ENCODE measurements at places on chromosomes 1 and 21. TPM values are rescaled to one million over a fixed set of nuclear protein-coding genes. Genes with fewer than 3 reads are reported as not detected.

- H3K27ac ChIP-seq = no peak overlapping the region
- no peaks in the 10 kb centered on the region for H3K36me3 ChIP-seq
- no peak for DNase-seq
- no peak overlapping the region for H3K4me3 ChIP-seq
- H3K27me3 ChIP-seq = no peaks in the 10 kb centered on the region
- H3K4me1 ChIP-seq = no peaks in the 10 kb centered on the region
Observed at GRCh38 chr1:43044572-43045361, 86.1 kb upstream of the SLC2A1 start.

DNA sequence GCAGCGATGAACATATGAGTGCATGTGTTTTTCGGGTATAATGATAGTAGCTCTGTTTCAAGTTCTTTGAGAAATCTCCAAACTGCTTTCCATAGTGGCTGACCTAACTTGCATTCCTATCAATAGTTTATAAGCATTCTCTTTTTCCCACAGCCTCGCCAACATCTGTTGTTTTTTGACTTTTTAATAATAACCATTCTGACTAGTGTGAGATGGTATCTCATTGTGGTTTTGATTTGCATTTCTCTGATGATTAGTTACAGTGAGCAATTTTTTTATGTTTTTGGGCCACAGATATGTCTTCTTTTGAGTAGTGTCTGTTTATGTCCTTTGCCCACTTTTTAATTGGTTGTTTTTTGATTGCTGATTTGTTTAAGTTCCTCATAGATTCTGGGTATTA, 10.6 kb upstream of the RUNX1 start:
- no peak for DNase-seq
- no peak overlapping the region for H3K27ac ChIP-seq
- no peaks in the 10 kb centered on the region for H3K36me3 ChIP-seq
- peaks cover 2% of the 10 kb centered on the region for H3K27me3 ChIP-seq
- H3K4me3 ChIP-seq = no peak overlapping the region

GRCh38 chr21:42040411-42041180, 30.4 kb upstream of the ZBTB21 start:
- H3K4me3 ChIP-seq = no peak overlapping the region
- no peaks in the 10 kb centered on the region for H3K36me3 ChIP-seq
- peaks cover 2% of the 10 kb centered on the region for H3K4me1 ChIP-seq

RAB42 gene
- total RNA-seq = not detected

CFHR2 gene
- total RNA-seq = not detected

- H3K36me3 ChIP-seq = no peaks in the 10 kb centered on the region
- no peaks in the 10 kb centered on the region for H3K27me3 ChIP-seq
- no peaks in the 10 kb centered on the region for H3K4me1 ChIP-seq
- H3K27ac ChIP-seq = no peak overlapping the region
- no peak for DNase-seq
Observed at GRCh38 chr21:24705201-24705600, 902.1 kb downstream of the MRPL39 start.

- H3K4me3 ChIP-seq = no peak overlapping the region
- H3K36me3 ChIP-seq = no peaks in the 10 kb centered on the region
- no peak overlapping the region for H3K27ac ChIP-seq
Observed at GRCh38 chr1:40313329-40313957, 3.6 kb downstream of the COL9A2 start.

LCE3E gene
- total RNA-seq = not detected

- H3K27ac ChIP-seq = no peak overlapping the region
- H3K27me3 ChIP-seq = no peaks in the 10 kb centered on the region
- DNase-seq = no peak
- H3K4me3 ChIP-seq = no peak overlapping the region
Observed at GRCh38 chr1:77487631-77488030, 194.8 kb downstream of the ZZZ3 start.

INAVA gene
- not detected for total RNA-seq

PLCH2 gene
- total RNA-seq = 5.1 TPM

FUCA1 gene
- 4.2 TPM for total RNA-seq

PDZK1IP1 gene
- not detected for total RNA-seq

TNFRSF4 gene
- 340 TPM for total RNA-seq

DNA sequence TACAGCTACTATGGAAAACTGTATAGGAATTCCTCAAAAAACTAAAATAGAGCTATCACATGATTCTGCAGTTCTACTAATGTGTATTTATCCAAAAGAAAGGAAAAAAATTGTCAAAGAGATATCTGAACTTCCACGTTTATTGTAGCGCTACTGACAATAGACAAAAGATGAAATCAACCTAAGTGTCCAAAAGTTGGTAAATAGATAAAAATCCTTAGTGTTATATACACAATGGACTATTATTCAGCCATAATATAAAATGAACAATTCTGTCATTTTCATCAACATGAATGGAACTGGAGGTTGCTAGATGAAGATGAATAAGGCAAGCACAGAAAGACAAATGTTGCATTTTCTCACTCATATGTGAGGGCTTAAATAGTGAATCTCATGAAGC, 1492.1 kb downstream of the MRPL39 start:
- no peaks in the 10 kb centered on the region for H3K36me3 ChIP-seq
- no peak overlapping the region for H3K4me3 ChIP-seq
- no peaks in the 10 kb centered on the region for H3K27me3 ChIP-seq
- H3K4me1 ChIP-seq = no peaks in the 10 kb centered on the region

SPRR3 gene
- total RNA-seq = not detected

- no peaks in the 10 kb centered on the region for H3K4me1 ChIP-seq
- DNase-seq = no peak
- H3K36me3 ChIP-seq = no peaks in the 10 kb centered on the region
- no peak overlapping the region for H3K27ac ChIP-seq
- peaks cover 7% of the 10 kb centered on the region for H3K27me3 ChIP-seq
Observed at GRCh38 chr1:180560200-180560867, 1.6 kb downstream of the OVAAL start.

SLAMF8 gene
- 0.70 TPM for total RNA-seq

TPTE gene
- total RNA-seq = not detected

DNA sequence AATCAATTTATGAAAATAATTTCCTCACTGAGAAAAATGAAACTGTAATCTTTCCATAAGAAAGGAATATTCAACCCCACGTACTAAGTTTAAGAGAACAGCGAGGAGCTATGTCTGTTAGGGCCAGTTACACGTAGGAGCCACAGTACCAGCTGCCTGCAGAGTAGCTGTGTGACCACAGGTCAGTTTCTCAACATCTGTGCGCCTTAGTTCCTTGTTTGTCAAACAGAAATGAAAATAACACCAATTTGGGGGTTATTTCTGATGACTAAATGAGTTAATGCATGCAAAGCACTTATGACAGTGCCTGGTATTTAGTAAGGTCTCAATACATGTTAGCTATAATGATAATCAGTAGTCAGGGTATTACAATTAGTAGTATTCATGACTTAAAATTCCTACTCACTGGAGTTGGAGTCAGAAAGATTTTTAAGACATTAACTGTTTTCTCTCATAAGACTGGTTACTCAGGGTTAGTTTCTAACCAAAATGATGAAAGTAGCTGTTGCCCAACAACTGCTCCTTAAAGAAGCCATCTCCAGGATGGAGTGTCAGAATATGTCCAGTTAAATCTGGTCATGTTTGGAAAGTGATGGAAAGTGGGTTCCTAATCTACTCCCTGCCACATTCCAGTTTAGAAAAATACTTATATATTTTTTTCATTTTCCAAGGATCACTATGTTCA, 85.8 kb upstream of the ZNF648 start:
- H3K27ac ChIP-seq = no peak overlapping the region
- H3K4me3 ChIP-seq = no peak overlapping the region
- H3K27me3 ChIP-seq = peaks cover 3% of the 10 kb centered on the region
- no peak for DNase-seq
- no peaks in the 10 kb centered on the region for H3K36me3 ChIP-seq
- peaks cover 9% of the 10 kb centered on the region for H3K4me1 ChIP-seq

GRCh38 chr1:214004014-214004413, 16.2 kb downstream of the PROX1 start:
- H3K27me3 ChIP-seq = peaks cover 3% of the 10 kb centered on the region
- H3K4me3 ChIP-seq = no peak overlapping the region
- no peak overlapping the region for H3K27ac ChIP-seq
- DNase-seq = no peak
- H3K36me3 ChIP-seq = no peaks in the 10 kb centered on the region

DCST2 gene
- total RNA-seq = 0.46 TPM

HAO2 gene
- total RNA-seq = not detected

PDE9A gene
- total RNA-seq = 7.3 TPM

- no peak overlapping the region for H3K27ac ChIP-seq
- no peak overlapping the region for H3K4me3 ChIP-seq
- no peaks in the 10 kb centered on the region for H3K36me3 ChIP-seq
- no peaks in the 10 kb centered on the region for H3K4me1 ChIP-seq
- no peak for DNase-seq
- H3K27me3 ChIP-seq = no peaks in the 10 kb centered on the region
Observed at GRCh38 chr21:16841975-16842695, 670.7 kb upstream of the CXADR start.

RGS5 gene
- total RNA-seq = 4.1 TPM

GRCh38 chr1:76830373-76830772, 36.9 kb upstream of the ST6GALNAC5 start:
- peaks cover 2% of the 10 kb centered on the region for H3K4me1 ChIP-seq
- H3K27me3 ChIP-seq = peaks cover 8% of the 10 kb centered on the region
- no peak for DNase-seq
- H3K36me3 ChIP-seq = no peaks in the 10 kb centered on the region
- H3K4me3 ChIP-seq = no peak overlapping the region

- H3K27ac ChIP-seq = no peak overlapping the region
- no peak overlapping the region for H3K4me3 ChIP-seq
- peaks cover 23% of the 10 kb centered on the region for H3K4me1 ChIP-seq
- H3K27me3 ChIP-seq = no peaks in the 10 kb centered on the region
- DNase-seq = peak; percentile 80
- peaks cover 53% of the 10 kb centered on the region for H3K36me3 ChIP-seq
Observed at GRCh38 chr21:42411197-42411869, 7.6 kb downstream of the UBASH3A start.
